Activated CD4-positive, alpha-beta T cell treated with anti-CD3 and anti-CD28 coated beads for 24 hours (primary cell): ENCODE measurements at places on chromosomes 12 and 14.

- no peak for DNase-seq
Measured at GRCh38 chr12:51033457-51034089, 7.4 kb upstream of the SLC11A2 start.

DNA sequence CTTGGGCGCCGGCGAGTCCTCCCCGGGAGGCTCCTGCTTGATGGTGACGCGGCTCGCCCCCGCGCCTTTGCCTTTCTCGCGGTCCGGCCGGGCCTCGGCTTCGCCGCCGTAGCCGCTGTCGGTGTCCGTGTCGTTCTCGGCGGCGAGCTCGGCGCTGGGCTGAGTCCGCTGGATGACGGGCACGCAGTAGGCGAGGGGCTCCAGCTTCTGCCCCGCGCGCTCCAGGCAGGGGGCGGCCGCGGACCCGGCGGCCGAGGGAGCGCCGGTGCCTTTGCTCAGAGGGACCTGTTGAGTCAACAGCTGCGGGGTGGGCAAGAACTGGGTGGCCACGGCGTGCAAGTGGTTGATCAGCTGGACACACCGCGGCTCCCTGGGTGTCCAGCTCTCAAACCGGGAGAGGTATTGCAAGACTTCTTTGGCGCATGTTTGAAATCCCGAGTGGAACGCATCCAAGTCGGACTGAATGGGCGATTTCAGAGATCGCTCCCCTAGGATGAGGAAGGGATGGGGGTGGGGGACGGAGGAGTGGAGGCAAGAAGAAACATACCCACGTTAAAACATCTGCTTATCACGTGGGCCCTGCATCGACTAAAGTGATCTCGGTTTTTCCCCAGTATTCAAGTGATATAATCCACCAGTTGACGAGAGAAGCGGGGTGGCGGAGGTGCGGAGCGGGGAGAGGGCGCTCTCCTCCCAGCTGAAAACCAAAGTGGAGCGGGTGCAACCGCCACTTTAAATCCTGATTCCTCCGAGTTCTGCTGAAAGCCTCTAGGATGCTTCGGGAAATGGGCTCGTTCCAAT, 2.0 kb downstream of the BHLHE41 start:
- DNase-seq: no peak

DNA sequence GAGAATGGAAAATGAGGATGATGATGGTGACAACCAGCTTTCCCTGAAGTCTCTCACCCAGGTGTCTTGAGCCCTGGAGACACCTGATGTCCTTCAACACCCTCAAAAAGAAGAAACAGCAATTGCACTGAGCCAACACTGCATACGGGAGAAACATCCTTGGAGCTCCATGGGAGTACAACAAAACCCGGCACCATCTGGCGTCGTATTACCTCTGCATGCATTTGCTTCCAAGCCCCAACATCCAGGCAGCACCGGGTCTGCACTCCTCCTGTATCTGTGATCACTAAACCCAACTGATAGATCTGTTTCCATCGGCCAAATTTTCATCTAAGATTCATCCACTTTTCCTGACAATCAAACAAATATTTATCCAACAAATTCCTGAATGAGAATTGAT, 249.9 kb downstream of the DPF3 start:
- no peak for DNase-seq

DNA sequence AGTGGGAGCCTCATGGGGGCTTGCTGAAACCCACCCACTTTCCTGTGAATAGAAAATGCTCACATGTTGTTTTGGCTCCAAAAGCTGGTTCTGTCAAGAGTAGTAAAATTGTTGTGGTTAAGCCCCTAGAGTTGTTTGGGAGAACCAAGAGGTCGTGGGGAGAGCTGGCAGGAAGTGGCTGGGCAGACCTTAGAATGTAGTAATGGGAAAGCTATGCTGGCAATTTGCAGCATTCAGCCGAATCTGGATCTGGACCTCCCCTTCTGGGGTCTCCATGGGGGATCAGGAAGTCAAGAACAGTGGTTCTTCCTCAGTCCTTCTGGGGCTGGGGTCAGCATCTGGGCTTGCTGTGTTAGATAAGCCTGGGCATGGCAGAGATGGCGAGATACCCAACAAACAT, 150.6 kb upstream of the TBX3 start:
- DNase-seq: no peak
